Retinal pigment epithelial cell (primary cell): ENCODE measurements at places on chromosomes 4 and X.

- DNase-seq, result no peak
These were observed 44.9 kb downstream of the ANAPC4 start for GRCh38 chr4:25421816-25422525.

GRCh38 chr4:170875868-170876267, 786.1 kb upstream of the AADAT start:
- no peak for DNase-seq

DNA sequence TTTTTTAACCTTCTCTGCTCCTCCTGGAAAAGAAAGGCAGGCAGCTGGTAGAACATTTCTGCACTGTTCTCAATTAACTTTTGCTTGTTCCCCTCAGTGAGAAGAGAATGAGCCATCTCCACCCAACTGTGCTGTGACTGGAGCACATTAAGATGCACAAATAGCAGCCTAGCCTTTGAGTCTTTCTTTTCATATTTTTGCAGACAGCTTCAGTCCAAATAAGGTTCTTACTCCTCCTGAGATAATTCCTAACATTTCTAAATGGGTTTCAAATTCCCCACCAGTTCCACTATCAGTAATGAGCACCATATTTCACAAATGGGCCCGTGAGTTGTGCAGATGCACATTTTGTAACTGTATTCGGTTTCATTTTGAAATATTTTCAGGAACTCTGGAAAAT, 118.6 kb downstream of the SPCS3 start:
- no peak for DNase-seq

DNA sequence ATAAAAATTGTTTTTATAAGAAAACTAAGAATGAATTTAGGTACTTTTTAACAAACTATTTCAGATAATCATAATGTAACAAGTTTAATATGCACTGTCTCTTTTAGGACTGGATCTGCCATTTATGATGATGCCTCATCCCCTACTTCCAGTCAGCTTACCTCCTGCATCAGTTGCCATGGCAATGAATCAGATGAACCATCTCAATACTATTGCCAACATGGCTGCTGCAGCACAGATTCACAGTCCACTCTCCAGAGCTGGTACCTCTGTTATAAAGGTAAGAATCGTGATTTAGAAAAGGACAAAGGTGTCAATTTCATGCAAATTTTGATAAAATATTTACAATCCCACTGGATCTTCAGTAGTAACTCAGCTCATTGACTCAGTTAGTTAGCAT, 566.2 kb downstream of the DACH2 start:
- DNase-seq, result no peak

DNA sequence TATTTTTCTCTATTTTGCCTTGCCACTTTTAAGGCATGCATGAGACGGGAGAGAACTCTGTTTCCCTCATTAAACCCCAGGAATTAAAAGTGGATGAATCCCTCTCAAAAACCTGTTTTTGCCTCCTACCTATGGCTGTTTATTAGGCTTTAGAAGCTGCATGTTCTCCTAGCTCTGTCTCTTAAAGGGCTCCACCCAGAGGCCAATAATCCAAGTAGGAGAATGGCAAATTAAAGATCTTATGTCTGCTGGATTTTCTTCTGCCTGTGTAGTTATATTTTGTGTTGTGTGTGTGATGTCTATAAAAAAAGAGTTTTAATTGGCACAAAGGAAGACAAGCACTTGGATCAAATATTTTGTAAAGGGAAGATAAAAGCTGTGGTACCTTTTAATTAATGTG, 32.4 kb downstream of the MAGEC1 start:
- no peak for DNase-seq

GRCh38 chr4:17126321-17126966, 228.0 kb upstream of the LDB2 start:
- DNase-seq, result no peak

DNA sequence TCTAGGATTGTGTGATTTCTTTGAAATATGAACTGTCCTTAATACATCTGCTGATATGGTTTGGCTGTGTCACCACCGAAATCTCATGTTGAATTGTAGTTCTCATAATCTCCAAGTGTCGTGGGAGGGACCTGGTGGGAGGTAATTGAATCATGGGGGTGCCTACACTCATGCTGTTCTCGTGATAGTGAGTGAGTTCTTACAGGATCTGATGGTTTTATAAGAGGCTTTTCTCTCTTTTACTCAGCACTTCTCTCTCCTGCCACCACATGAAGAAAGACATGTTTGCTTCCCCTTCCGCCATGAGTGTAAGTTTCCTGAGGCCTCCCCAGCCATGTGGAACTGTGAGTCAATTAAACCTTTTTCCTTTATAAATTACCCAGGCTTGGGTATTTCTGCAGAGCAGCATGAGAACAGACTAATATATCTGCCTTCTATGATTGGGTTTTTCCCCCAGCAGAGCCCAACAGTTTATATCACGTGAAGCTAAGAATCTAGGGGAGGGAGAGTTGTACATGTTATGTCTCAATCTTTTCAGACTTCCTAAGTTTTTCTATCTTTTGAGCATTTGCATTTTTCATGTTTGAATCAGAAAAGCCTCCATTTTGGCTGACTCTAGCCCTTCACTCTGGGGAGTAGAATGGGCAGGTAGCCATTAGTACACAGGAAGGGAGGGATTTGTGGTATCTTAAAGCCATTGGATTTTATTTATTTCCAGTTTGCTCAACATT, 58.9 kb downstream of the PLAC1 start:
- DNase-seq, result no peak

- DNase-seq, result no peak
These were observed 204.2 kb upstream of the RASGEF1B start for GRCh38 chr4:81675791-81676393.

GRCh38 chr4:137694138-137694537, 161.8 kb upstream of the PCDH18 start:
- no peak for DNase-seq

DNA sequence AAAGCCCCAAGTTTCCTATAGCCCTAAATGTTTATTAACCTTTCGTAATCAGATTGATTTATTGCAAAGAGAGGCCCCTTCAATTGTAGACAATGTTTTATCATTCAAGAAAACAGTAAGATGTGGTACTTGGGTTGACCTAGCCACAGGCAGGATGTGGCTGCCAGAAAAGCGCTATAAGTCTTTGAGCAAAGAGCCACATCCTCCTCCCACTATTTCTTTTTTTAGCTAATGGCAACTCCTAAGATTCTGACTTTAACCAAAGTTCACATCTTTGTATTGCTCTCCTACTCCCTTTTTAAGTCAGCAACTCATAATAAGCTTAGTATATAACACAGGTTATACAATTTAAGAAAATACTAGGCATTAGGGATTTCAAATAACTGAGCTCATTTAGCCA, 70.7 kb upstream of the PPP3CA start:
- DNase-seq, result no peak

DNA sequence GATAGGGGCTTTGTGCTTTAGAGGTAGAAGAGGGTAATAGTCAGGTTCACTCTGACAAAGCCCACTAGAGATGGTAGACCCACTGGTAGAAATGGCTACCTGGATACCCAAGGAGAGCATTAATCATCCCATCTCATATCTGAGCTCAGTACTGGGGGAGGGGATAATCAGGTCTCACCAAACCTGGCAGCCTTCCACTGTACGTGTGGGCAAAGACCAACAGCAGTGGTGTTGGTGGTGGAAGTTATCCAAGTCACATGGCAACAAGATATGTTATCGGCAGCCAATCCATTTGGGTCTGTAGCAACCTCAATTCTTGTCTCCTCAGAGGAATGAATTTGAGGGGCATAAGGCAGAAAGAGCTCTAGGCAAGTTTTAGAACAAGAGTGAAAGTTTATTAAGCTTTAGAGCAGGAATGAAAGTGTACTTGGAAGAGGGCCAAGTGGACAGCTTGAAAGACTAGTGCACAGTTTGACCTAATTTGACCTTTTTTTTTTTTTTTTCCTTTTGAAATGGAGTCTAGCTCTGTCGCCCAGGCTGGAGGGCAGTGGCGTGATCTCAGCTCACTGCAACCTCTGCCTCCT, 67.0 kb upstream of the CXCL13 start:
- DNase-seq, result peak; percentile 54

GRCh38 chr4:9987749-9988362, 33.4 kb downstream of the SLC2A9 start:
- DNase-seq, result no peak

DNA sequence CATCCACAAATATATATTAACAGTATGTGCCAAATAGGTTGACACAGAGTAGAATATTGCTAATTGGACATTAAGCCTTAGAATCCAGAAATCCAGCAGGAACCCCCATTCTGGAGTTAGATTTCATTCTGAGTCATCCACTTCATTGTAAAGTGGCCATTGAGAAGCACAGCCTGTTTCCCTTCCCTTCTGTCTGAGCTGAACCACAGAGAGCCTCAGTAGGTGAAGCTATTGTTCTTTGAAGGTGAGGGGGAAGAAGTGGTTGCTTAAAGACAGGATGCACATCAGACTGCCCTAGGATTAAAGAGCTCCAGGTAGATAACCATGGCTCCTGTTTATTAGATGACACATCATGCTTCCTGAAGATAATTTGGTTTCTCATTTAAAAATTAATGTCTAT, 30.6 kb upstream of the MCF2 start:
- DNase-seq, result no peak

GRCh38 chr4:4182835-4183568, 43.7 kb downstream of the OTOP1 start:
- DNase-seq, result no peak

DNA sequence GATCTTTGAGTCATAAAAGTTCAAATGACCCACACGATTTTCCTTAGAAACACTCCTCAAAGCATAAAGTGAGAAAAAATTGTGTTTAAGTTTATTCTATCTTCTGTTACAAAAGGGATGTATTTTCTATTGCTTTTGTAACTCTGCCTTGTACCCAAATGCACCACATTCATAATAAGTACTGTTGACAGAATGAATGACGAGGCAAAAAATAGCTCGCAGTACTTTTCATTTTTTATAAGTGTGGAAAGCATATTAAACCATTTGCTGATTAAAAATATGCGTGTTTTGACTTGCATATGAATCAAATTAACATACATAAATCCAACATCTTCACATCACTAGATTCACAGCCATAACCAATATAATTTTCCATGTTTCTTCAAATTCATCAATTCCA, 11.2 kb upstream of the TSPAN5 start:
- no peak for DNase-seq

- no peak for DNase-seq
These were observed 394.2 kb downstream of the ARHGAP24 start for GRCh38 chr4:85869181-85869580.

DNA sequence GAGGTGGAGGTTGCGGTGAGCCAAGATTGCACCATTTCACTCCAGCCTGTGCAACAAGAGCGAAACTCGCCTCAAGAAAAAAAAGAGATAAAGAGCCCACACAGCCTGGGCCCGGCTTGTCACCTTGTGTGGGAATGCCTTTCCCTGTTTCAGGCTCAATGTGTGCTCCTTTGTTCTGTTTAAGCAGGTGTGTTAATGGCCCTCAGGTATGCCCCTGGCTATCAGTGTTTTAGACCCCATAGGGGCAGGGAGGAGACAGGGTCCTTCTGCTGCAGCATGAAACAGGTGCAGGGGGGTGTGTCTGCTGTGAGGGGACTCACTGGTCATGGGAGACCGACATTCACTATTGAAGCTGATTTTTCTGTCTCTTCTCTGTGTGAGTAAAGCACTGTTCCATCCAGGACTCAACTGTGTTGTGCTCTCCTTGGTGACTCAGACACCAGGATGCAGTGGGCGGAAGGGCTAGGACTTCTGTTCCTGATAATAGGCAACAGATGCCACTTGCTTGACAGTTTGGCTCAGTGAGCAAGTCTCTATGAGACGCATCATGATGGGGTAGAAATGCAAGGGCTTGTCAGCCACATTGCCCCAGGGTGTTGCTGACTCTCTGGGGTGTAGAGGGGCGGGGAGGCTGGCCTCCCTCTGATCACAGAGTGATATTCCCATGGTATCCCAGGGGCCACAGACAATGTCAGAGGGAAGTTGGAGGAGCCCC, 15.6 kb upstream of the LAP3 start:
- no peak for DNase-seq

GRCh38 chrX:3638280-3638873, 75.1 kb downstream of the PRKX start:
- no peak for DNase-seq

- no peak for DNase-seq
These were observed 320.6 kb downstream of the ARHGAP10 start for GRCh38 chr4:148052448-148052847.

DNA sequence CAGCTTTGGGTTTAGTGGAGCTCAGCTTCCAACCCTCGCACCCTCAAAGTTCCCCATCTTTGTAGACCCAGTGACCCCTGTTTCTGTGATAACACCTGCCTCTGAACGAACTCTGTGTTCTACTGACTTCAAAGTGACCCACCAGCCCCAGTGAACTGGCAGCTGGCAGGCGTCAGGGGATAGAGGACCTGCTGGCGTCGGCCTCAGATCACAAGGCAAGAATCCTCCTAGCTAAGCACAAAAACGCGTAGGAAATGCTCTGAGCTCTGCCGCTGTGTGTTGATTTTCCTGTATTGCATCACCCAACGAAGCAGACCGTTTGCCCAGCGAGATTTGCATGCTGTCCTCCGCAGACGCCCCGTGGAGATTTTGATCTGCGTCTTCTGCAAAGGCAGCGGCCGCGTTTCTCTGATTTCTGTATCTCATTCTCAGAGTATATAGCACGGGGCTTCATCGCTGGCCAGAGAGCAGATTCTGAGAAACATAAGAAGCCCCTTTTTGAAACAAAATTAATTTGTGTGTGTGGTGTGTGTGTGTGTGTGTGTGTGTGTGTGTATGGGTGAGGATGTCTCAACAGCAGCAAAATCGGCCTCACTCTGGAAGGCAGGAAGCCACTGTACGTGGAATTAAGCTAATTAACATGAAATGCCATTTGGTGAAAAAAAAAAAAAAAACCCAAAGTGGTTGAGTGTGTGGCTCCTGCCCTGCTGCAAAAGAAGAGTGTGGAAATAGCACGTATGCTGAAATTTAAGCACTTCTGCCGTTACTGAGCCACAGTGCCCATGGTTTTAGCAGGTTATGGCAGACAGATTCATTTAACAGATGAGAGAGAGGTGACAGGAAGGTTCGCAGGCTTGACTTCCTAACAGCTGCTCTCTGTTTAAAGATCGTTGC, 29.2 kb upstream of the ASMTL start:
- peak; percentile 29 for DNase-seq

GRCh38 chr4:1099270-1099669, 14.1 kb downstream of the RNF212 start:
- DNase-seq, result no peak

GRCh38 chr4:56316011-56316650, 71.2 kb downstream of the AASDH start:
- no peak for DNase-seq

GRCh38 chrX:150569155-150569477, 695 bp downstream of the MTM1 start:
- DNase-seq, result no peak
